Stimulated activated CD8-positive, alpha-beta memory T cell treated with anti-CD3 and anti-CD28 coated beads, Interleukin-7, amount 100 ng/mL, for 1 hour (primary cell): ENCODE measurements at places on chromosomes 11 and 22.
A peak's percentile ranks its signal among the peaks of the same experiment; 100 is the strongest.

DNA sequence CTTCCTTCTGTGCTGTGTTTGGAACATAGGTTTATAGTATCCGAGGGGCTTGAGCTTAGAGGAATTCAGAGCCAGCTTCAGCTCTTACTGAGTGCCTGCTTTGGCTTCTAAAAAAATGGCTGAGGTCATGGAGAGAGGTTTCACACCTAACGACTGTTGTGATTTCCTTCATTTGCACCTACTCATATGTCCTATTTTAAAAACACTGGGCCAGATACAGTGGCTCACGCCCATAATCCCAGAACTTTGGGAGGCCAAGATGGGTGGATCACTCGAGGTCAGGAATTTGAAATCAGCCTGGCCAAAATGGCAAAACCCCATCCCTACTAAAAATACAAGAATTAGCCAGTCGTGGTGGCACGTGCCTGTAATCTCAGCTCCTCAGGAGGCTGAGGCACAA, 38.3 kb upstream of the SYT13 start:
- no peak for DNase-seq

GRCh38 chr22:41650229-41650628, 29.1 kb downstream of the XRCC6 start:
- DNase-seq, result no peak

- DNase-seq, result no peak
Measured at GRCh38 chr11:61062181-61062930, 39.9 kb upstream of the CD5 start.

GRCh38 chr11:85682330-85683305, 3.4 kb downstream of the CCDC89 start:
- peak; percentile 31 for DNase-seq

DNA sequence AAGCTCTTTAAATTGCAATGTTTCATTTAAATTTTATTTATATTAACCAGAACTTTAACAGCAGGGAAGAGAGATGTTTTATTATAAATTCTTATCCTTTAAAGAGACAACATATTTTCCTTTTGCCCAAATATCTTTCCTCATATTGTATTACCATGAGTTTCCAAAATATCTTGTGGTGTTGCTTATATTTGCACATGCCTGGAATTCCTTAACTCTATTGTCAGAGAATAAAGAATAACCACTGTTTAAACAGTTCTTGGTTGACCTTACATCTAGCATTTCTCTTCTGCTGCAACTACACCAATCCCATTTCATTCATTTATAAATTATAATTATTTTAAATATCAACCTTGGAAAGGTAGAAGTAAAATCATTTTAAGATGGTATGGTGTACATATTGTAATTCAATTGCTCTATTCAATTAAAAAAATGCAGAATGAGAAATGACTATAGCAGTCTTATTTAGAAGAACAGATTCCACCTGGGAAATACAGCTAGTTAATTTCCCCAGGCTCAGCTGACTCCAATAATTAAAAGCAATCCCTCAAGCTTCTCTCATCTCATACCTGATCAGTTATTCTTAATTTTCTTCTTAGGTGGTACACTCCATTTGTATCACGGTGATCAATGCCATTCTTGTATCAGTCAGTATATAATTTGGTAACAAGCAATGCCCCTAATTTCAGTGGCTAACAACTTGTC, 923.3 kb downstream of the KCNA4 start:
- DNase-seq, result no peak

GRCh38 chr11:11520231-11521015, 101.4 kb downstream of the GALNT18 start:
- DNase-seq, result no peak

- no peak for DNase-seq
Measured at GRCh38 chr11:12771875-12772274, 97.7 kb downstream of the TEAD1 start.

DNA sequence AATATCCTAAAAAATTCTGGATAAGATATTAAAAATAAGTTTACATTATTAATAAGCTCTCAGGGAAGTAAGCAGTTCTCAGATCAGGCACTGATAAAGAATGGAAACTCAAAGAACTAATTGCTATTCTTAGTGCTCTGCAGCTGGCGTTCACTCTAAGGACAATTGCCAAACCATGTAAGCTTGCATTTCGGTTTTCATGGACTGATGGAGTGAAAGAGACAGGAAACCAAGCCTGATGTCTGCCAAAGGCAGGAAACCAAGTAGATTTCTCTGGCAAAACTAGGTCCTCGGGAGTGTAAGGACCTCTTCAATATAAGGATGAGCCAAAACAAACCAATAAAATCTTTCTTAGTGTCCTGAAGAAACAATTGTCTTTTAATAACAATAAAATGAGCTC, 355.2 kb downstream of the RAB38 start:
- no peak for DNase-seq

DNA sequence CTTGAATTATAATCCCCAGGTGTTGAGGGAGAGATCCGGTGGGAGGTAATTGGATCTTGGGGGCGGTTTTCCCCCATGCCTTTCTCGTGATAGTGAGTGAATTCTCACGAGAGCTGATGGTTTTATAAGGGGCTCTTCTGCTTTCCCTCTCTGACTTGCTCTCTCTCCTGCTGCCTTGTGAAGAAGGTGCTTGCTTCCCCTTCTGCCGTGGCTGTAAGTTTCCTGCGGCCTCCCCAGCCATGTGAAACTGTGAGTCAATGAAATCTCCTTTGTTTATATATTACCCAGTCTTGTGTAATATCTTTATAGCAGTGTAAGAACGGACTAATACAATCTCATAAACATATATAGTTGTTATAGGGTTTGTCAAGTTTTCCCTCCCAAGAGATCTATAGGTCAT, 32.8 kb downstream of the KCNE3 start:
- DNase-seq, result no peak

DNA sequence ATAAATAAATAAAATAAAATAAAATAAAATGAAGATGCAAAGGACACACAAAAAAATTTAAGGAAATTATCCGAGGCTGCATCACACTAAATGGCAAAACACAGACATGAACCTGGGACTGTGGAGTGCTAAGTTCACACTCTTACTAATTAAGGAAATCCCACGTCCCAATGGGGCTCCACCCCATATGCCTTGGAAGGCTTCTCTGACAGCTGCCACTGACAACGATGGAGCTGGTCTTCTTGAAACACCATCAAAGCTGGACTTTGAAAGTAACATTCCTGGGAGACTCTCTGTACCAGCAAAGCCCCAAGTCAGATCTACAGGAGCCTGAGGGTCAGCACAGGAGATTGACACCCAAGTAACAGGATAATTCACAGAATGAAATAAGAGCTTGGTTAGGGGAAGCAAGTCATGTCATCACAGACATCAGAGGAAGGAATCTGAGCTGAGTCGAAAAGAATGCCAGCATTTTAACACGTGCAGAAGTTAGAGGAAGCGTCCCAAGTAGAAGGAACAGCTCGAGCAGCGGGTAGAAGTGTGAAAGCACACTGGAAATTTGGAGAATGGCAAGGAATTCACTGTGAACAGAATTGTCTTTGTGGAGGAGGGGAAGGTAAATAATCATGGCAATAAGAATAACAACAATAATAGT, 13.8 kb downstream of the TPST2 start:
- DNase-seq, result no peak

- DNase-seq, result no peak
Measured at GRCh38 chr22:44668190-44668885, 33.7 kb upstream of the PRR5 start.

DNA sequence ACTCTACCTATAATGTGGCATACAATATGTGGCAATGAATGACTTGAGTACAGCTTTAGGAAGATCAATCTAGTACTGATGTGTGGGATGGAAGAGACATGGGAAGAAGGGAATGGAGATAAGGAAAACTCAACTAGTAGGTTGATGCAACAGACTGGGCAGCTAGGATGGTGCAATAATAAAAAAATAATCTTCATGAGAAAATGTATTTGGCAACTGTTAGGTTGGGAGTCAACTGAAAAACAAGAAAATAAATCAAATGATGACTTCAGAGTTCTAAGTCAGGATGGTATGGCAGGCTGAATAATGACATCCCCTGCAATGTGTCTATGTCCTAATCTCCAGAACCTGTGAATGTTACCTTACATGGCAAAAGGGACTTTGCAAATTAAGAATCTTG, 236.8 kb upstream of the PITPNB start:
- no peak for DNase-seq

- DNase-seq, result no peak
Measured at GRCh38 chr11:3164138-3164551, 965 bp downstream of the OSBPL5 start.

GRCh38 chr22:39593931-39594285, 23.4 kb downstream of the CACNA1I start:
- no peak for DNase-seq

DNA sequence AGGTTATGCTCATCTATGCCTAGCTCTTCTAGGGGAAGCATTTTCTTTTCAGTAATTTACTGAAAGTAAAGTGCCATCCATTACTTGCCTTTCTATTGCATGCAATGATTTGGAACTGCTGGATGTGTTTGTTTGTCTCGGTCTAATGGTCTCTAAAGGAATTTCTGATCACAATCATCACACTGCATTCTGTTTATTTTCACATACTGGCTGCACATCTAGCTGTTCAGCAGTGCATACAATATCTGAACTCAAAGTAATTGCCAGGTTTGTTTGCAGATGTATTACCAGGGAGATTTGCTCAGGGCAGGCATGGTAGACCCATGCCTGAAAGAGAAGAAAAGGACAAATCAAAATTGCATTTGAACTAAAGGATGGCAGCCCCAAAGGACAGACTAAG, 36.4 kb upstream of the CWF19L2 start:
- no peak for DNase-seq

DNA sequence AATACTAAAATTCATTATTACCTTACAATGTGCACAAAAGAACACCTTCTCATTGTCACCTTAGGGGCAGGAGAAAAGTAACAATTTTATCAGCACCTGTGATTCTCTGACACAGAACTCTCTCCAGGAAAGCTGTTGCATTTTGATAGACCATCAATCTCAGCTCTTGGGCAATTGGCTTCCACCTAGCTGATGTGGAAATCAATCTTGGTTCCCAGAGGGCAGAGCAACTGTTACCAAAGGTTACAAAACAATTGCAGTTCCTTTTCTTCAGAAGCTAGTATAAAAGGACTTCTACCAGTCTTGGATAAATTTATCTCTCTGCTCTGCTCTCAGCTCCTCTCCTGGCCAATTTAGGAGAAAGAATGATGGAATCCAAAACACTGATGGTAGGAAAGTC, 157.8 kb upstream of the DDI1 start:
- no peak for DNase-seq

DNA sequence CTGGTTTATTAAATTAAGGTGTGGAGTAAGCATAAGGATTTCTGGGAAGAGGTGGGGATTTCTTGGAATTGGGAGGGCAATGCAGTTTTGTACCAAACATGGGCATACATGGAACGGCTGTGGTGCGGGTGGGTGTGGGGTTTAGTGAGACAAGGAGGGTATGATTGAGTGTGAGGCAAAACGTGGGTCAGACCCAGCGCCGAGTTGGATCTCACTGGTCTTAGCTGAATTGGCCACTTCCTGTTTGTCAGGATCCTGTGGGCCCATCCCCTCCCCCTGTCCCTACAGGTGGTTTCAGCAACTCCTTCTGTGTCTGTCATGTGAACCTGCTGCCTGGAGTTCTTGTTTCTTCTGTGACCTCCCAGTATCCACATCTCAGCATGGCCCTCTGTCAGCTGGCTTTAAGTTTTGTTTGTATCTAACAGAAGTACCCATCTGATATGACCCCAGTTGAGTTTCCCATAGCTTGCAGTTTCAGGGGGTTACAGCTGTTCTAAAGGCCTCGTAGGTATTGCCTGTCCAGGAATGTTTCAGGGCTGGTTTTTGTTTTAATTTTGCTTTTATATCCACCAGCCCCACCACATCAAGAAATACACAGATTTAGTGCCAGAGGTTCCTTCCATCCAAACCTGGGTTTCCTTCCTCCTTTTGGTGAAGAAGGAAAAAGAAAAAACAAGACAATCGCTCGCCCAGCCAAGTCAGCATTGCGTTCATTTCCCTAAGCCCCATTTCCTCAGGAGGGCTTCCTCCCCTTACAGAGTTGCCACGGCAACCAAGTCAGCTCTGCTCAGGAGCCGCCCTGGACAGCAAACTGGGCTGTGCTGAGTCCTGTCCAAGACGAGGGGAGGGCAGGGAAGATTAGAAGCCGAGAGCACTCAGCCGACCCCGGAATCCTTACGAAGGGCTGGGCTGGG, 6.0 kb downstream of the APOL1 start:
- no peak for DNase-seq

DNA sequence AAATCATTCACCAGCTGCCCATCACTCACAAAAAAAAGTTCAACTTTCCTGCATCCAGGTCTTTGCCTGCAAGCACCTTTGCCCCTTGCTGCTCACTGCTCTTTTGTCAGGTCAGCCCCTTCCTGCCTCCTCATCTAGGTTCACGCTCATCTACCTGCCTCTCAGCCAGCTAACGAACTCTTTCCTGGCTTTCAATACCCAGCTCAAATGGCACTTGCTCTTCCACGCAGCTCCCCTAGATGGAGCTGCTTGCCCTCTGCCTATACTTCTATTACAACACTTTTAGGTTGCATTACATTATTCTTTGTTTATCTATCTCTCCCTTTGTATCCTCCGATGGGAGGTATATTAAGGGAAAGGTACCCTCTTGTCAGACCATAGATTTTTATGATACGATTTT, 78.9 kb upstream of the TBCEL start:
- no peak for DNase-seq

GRCh38 chr11:86403458-86403857, 28.8 kb downstream of the CCDC81 start:
- no peak for DNase-seq

GRCh38 chr22:32354360-32355351, 3.0 kb upstream of the RFPL3 start:
- DNase-seq, result no peak

DNA sequence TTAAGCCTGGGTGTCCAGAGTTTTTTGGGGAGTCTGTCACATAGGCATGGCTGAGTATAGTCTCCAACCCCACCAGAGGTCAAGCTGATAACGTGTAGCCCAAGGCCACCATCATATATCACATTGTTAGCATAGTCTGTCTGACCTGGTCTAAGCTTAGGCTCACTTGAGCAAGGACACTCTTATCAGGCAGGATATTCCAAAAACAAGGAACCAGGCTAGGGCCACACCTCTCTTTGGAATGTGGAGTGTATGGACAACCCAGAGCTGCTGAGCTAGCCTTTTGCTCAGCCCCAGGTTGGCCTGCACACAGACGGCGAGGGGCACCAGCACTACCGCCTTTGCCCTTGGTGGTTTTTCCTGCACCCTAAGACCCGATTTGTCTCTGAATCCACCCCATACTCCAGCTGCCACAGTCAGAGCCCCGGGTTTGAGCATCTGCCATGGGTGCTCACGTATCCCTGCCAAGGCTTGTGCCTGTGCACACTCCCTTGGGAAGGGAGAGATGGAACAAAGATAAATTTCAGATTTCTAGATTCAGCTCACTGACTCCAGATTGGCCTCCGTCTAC, 7.2 kb downstream of the SNAP29 start:
- no peak for DNase-seq

GRCh38 chr11:34613552-34614056, 7.3 kb upstream of the EHF start:
- DNase-seq, result no peak

- DNase-seq, result no peak
Measured at GRCh38 chr11:126088999-126089398, 26.3 kb upstream of the CDON start.
